Tibial artery (tissue), 4 donors: ENCODE measurements at places on chromosomes 2 and 18.

- DNase-seq = no peak
Measured at GRCh38 chr18:32048507-32049091, 30.0 kb downstream of the RNF125 start.

DNA sequence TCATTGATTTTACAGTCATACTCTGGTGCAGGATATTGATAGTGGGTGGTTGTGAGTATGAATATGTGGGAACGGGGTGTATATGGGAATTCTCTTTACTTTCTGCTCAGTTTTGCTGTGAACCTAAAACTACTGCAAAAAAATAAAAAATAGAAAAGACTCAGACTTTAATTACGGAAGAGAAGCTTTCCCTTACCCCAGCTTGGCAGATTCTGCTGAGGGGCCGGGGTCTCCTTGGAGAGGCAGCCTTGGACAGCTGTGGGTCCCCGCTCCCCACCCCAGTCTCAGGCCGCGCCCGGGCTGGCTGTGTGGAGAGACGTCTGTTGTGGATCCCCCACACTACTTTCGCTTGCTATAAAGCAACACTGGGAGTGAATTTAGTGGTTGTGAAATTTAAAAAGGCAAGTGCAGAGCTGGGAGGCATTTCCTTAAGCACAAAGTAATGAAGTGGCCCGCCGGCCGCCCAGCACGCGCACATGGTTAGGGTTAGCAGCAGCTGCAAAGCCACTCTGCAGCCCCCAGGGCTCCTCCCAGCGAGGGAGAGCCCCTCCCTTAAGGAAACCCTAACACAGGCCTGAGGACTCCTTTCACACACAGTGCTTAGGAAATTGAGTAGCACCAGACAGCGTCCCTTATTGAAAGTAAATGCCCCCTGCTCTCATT is 102.4 kb downstream of the DDX1 start:
- DNase-seq = no peak

GRCh38 chr2:67260343-67261277 is 136.5 kb upstream of the ETAA1 start:
- peak; percentile 79 for DNase-seq

DNA sequence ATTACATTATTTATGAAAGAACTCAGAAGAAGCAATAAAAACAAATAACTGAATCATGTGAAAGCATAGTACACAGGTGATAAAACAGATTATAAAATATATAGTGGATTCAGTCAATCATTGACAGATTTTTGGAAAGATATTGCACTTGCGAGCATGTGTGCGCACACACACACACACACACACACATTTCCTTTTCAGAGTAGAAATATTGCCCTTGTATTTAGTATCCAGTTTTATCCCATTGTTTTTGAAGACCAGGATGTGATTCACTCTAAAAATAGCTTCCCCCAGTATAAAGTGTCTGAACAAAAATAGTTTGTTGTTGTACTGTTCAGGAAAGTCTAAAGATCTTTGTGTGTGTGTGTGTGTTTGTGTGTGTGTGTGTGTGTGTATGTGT is 145.5 kb downstream of the CALCRL start:
- DNase-seq = no peak

DNA sequence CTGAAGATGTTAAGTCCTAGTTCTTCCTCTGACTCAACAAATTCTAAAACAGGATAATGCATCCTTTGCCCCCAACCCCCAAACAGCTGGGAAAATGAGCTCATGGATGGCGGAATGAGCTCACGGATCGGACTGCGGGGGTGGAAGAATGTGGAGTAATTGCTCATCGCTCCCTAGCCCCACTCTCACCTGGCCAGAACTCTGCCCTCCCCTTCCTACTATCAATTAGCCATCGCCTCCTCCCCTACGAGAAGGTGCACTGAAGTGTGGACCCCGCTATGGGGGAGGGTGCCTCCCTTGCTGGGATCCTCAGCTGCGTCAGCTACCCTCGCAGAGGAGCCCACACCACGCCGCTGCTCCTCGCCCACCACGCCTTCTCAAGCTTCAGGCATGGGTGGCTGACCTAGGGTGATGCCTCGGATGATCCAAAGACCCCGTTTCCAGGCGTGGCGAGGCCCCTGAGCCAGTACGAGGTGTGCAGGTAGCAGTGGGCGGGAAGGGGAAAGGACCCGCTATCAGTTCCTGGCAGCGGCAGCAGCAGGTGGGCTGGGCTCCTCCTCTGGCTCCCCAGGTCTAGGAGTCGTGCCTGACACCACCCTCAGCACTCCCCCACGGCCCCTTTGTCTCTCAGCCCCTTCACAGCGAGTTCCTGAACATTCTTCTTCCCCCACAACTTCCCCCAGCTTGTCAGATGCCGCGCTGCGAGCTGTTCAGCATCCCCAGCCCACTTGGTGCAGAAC is 82.1 kb upstream of the POMC start:
- DNase-seq = no peak

DNA sequence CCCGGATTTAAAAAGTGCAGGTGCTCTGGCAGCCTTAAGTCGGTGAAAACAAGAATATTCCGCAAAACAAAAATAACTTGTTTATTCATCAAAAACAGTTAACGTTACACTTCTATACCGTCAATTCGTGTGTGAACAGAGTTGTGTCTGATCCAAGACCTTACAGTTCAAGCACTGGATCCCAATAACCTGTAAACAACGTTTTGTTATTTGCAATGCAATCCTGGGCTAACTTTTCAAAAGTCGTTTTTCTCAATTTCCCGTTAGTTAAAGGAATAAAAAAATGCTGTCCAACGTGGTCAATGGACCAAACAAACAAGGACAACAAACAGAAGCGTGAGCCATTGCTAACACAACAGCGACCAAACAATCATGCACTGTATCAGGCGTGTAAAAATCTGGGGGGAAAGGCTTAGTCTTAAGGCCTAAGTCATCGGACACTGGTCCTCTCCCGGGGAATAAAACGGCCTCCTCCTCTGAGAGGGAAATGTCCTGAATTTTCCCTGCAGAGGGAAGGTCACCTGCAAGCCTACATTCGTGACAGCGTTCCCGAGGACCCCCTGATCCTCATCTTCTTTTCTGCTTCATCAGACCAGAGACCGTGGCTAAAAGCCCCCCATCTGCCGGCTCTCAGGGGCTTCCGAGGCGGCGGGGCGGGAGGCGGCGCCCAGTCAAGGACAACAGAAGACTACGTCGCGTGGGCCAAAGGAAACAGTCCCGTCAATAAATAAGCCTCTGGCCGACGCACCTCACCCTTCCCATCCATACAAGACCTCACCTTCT is 490 bp downstream of the NDUFS1 start:
- DNase-seq = no peak

DNA sequence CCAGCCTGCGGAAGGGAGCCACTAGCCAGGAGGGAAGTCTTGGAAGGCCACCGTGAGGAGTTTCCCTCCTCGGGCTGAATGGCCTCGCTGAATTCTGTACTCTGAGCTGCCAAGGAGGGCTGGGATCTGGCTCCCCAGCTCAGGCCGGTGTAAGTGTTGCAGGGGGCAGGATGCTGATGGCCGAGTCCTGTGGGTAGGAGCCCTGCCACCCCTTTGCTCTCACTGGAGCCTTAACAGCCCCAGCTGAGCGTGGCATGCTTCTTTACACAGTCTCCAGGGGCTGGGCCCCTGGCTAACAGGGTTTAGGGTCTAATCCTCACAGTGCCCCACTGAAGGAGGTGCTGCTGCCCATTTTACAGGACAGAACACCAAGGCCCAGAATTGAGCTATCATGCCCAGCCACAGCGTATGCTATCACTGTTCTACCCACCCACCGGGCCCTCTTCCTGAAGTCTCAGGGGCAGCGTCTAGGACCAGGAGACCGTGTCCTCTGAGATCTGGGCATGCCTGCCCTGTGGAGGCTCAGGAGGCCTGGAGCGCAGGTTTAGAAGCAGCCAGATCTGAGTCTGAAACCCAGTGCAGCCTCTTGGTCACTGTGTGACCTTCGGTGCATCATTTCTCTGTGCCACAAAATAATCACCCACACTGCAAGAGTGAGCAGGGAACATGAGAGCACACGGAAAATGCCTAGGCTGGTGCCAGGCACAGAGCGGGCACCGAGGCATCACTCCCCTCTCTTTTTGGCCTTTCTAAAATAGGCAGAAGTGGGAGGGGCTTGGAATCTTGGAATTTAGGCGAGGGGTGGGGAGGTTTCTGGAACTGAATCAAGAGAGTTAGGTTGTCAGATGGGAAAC is 42.9 kb downstream of the TMEM37 start:
- no peak for DNase-seq

DNA sequence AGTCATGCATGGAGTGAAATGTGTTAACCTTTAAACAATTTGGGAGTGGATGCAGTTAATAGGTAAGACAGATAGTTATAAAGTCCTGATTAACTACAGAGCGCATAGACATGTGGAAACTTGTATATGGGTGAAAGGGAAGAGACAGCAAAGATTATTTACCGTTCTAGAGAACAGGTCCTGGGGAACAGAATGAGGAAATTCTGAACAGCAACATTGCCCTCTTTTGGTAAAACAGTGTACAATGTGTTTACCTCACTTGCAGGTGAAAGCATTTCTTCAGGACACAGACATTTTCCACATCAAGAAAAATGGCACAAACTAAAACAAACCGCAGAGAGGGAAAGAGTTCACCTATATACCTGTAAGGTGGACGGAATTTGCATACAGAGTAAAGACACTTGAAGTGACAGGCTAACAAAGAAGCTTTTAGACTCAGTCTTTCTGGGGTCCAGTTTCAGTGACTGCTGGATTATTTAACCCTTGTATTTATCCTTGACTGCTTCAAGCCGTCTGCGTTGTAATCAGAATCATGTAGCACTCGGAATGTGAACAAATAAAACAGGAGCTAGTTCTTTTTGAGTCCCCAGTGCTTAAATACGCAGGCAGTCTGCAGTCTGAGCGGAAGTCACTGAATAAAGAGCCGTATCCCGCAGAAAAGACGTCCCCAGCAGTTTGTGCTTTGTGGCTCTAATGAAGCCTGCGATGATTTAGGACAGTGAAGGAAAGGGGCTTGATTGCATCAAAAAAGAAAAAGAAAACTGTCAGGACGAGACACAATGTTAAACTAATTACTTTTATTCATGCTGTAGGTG is 364.8 kb upstream of the GALNT5 start:
- DNase-seq = no peak

- DNase-seq = no peak
Measured at GRCh38 chr2:70381235-70381634, 79.4 kb upstream of the FAM136A start.

GRCh38 chr2:146992057-146992456 is 852.8 kb upstream of the ACVR2A start:
- DNase-seq = no peak

GRCh38 chr2:218659988-218660358 is 490 bp downstream of the BCS1L start:
- DNase-seq = no peak

GRCh38 chr2:172083628-172084394 is 1.5 kb upstream of the DLX1 start:
- DNase-seq = no peak

- DNase-seq = no peak
Measured at GRCh38 chr2:176339208-176339607, 70.0 kb downstream of the MTX2 start.

DNA sequence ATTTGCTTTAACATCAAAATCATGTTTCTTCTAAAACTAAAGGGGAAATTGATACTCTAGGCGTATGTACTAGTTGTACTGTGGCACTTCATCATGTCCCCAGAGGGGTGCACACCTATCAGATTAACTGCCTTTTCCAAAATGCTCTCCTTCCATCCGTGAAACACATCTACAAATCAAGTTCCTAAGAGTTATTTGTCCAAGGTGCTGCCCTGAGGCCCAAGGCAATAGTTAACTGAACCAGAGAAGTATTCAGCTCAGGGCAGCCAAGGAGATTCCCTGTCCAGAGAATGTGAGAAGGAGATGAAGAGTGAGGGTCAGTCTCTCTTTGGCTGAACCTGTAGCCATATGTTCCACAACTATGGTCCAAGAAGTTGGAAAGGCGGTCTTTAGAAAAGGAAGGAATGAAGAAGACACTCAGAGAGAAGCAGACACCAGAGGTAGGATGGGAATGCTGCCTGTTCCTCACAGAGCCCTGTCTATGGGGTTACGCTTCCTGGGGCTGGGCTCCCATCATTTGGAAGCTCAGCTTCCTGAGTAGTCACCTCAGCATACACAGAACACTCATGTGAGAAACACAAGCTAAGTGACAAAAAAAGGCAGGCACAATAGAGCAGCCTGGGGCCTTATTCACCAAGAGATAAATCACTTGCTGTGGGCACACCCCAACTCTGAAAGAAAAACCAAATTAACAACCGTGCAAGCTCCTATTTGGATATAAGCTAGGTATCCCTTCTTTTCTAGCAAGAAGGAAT is 55.6 kb downstream of the ANKRD44 start:
- DNase-seq = no peak

GRCh38 chr2:37631698-37632097 is 39.7 kb downstream of the CDC42EP3 start:
- DNase-seq = no peak

GRCh38 chr2:230162981-230163380 is 56.8 kb downstream of the SP110 start:
- DNase-seq = no peak

DNA sequence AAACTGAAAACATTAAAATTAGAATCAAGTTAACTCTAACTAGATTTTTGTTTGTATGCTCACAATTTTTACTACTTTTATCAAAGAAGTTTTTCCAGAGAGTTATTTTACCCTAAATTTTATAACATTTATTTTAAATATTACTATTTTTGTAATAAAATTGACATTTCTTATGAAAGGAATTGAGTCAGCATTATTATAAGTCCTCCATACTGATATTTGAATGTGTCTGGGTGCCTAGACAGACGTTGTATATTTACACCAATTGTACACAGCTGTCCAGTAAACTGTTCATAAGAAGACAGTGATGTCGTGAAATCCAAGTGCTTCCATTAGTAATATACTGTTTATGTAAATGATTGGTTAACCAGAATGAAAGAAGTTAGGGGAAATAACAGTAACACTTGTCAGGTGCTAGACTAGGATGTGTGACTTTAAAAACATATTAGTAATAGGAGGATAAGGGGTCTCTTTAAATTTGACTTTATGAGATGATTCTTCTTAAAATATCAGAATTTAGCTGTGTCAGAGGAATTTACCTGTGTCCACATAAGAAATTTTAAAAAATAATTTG is 73.7 kb downstream of the TANK start:
- no peak for DNase-seq

DNA sequence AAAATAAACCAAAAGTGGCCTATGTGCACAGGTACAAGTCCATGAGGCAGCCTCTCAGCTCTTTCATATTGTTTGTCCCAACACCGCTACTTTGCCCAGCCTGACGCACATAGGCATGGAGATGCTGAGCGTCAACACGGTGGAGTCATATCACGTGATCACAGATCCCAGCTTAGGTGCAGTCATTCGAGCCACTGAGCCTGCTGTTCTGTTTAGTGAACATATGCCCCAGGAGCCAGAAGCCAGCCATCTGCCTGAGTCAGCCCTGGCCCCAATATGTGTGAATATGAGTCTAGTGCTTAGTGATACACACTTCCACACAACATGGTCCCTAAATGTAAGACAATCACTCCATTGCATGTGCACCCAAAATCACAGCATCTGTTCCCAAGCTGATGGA is 88.2 kb upstream of the LCLAT1 start:
- peak; percentile 47 for DNase-seq

DNA sequence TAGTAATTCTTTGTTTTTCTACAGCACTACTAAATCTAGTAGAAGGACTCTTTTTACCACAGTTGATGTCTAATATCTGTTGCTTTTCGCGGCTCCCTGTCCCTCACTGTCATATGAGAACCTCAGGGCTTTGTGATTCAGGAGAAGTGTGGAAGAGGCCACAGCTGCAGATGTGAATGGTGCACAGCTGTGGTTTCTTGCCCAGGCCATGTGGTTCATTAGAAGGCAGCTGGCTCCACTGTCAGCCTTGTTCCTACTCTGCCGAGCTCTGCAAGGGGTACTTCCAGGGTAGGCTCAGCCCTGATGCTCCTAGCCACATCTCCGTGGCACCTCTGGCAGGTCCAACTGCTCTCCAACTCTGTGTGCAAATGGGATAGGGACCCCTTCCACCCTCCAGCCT is 83.9 kb downstream of the APOB start:
- DNase-seq = no peak
